ENCODE measurements at places on chromosomes 4 and X. TPM values are rescaled to one million over a fixed set of nuclear protein-coding genes. Genes with fewer than 3 reads are reported as not detected.

The TMEM144 gene
- total RNA-seq = 4.4 TPM

The TLR6 gene
- total RNA-seq = 2.9 TPM

The UGT2B10 gene
- not detected for total RNA-seq

The CENPVL2 gene
- total RNA-seq = not detected

The FAAH2 gene
- total RNA-seq = 15.8 TPM

The P2RY4 gene
- 0.69 TPM for total RNA-seq

The RTL5 gene
- 3.9 TPM for total RNA-seq

The TMLHE gene
- total RNA-seq = 21.7 TPM
